HS-5 (cell line): ENCODE measurements at places on chromosomes 4 and X.

DNA sequence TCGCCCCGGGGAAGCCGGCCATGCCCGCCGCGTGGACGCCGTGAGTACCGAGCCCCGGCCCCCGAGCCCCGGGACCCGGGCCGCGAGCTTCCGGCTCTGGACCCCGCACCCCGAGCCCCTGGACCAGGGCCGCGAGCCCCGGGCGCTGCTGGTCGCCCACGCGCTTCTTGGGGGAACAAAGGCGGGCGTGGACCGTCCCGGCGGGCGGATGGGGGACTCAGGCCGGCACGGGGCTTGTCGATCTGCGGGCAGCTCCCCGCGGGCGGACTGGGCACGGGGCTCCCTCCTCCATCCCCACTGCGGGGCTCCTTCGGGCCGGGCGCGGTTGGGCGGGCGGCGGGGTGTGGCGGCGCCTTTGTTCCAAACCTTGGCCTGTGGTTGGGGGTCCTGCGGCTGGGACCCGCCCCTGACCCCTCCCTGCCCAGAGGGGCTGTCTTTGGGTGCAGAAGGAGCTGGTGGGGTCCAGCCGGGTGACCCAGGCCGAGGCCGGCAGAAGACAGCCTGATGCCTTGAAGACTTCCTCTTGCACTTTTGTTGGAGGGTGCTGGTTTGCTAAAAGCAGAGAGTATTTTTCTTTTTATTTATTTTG is 25.2 kb upstream of the ADD1 start:
- no peak for DNase-seq

DNA sequence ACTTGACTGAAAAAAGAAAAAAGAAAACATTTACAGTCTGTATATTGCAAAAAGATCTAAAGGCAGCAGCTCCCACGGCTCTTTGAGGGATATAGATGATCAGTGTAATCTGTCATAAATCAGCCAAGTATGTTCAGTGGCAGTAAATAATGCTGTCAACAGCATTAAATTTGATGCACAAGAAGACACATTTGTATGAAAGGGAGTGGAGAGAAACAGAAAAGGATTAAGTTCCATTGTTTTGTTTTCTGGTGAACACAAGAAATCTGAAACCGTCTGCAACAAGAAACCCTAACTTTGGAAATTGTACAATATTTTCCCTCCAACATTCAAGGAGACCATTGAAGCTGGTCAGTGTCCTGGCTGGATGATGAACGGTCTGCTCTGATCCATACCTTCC is 27.6 kb upstream of the C1QTNF7 start:
- no peak for DNase-seq

- DNase-seq = no peak
Observed at GRCh38 chr4:94115687-94116086, 92.0 kb upstream of the SMARCAD1 start.

- DNase-seq = no peak
Observed at GRCh38 chr4:77104791-77105540, 29.2 kb upstream of the CCNI start.

- DNase-seq = peak; percentile 61
Observed at GRCh38 chr4:4590546-4590945, 48.7 kb upstream of the STX18 start.

DNA sequence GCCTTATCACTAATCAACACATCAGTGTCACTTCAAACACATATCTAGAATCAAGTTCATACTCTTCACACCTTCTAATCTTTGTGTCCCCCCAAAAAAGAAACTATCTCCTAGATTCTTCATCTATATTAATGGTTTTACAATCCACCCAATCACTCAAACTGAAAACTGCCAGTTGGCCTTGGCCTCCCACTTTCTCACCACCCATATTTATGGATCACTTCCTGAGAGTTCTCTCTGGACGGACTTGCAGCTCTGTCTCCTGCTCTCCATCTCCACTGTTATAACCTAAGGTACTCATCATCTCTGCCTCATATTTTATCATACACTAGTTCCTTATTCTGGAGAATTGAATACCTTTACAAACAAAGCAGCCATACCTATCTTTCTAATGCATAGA is 106.1 kb upstream of the ATOH1 start:
- DNase-seq = no peak

DNA sequence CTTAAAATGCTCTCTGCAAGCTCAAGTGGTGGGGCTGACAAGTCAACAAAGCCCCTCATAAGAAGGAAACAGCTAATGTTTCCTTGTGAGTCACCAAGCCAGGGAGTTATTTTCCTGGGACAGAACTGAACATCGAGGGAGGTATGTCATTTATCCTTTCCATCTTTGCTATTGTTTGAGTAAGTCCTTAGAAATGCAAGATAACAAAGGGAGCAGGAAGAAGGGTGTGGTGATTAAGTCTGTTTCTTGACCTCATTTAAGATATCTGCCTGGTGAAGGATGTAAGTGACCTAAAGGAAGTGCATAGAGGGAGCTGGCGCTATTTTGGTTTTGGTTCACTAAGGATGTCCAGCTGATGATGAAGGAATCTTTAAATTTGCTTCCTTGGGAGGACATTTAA is 39.9 kb downstream of the ATG4A start:
- peak; percentile 43 for DNase-seq

DNA sequence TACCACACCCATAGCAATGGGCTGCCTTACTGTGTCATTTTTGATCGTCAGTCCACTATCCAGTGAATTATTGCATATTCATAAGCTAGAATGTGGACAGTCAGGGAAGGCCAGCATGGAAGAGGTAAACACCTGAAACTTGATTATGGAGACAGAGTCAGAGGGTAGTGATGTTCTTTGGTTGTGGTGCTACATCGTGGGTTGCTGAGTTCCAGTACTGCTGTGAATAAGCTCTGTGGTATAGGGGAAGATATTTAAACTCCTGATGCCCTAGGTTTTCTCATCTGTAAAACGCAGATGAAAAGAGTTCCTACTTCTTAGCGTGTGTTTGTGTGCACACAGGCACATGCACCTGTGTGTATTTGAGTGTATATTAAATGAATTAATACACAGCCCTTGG is 69.9 kb downstream of the CPE start:
- DNase-seq = no peak

- no peak for DNase-seq
Observed at GRCh38 chr4:133385161-133385954, 236.3 kb downstream of the PCDH10 start.

- DNase-seq = no peak
Observed at GRCh38 chr4:76965866-76966579, 16.5 kb downstream of the SEPTIN11 start.

GRCh38 chr4:87851953-87852352 is 19.2 kb downstream of the MEPE start:
- DNase-seq = no peak

GRCh38 chr4:56129431-56129861 is 180.7 kb downstream of the CEP135 start:
- DNase-seq = no peak

DNA sequence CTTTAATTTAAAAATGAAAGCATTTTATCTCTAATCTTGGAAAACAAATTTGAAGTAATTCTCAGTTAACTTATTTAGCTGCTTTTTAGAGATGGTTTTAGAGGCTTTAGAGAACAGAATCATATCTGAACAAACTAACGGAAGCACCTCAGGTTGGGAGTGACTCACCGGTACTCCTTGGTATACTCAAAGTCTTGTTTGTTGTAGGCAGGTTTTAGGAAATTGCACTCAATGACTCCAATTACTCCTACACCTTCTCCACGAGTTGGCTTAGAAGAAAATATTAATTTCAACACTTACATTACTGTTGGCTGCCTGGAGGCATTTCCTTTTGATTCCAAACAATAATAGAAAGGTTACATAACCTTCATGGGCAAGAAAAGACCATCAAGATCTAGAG is 23.6 kb downstream of the MORC4 start:
- DNase-seq = no peak

DNA sequence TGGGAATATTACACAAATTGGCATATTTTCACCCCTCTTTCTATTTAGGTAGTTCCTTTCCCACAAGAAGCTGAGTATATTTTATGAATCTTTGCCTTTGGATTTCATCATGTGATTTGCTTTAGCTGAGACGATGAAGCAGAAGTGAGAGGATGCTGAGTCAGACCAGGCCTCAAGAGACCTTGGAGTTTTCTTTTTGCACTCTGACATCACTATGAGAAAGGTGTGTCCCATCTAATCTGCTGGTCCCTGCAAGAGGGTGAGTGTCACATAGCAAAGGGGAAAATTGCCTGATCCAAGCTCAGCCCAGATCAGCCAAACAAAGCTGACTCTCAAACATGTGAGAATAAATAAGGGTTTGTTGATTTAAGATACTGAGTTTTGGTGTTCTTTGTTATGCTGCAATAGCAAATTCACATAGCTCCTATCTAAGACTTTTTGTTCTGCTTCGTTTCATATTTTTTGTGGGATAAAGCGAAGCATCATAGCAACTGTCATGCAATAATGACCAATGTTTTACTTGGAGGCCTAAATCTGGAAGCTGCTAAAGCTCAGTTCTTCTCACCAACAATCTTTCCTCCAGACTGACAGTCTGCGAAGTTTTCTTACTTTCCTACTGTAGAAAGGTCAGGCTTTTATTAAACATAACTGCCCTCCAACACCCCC is 176.9 kb downstream of the PDHA2 start:
- peak; percentile 35 for DNase-seq

GRCh38 chrX:51931566-51932150 is 38.2 kb downstream of the MAGED1 start:
- DNase-seq = no peak

DNA sequence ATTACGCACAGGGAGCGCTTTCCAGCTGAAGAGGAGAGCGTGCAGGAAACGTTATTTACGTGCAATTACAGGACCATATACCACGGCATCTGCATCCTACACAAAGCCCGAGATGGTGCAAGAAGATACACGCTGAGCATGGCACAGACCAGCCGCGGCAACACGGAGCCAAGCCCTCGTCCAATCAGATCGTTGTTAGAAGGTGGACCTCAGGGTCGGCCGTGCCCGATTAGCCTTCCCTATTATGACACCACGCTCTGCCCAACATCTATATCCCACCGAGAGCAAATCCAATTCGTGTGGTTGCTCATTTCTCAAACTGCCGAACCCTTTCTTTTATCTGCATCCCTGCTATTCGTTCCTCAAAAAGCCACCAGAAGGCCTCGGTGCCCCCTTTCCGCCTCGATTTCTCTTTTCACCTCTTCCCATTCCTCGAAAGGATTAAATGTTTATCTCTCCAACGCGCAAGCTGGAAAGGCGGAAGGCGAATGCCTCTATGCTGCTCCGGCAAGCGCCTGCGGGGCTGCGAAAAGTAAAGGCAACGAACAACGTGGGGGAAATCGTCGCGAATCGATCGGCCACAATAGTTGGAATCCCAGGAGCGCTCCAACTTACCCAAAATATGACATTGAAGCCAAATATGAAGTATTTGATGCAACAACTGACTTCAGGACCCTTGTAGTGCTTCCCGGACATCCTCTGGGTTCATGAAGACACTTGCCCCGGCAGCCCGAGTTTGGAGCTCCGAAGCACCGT is 702 bp downstream of the TSPAN5 start:
- no peak for DNase-seq

DNA sequence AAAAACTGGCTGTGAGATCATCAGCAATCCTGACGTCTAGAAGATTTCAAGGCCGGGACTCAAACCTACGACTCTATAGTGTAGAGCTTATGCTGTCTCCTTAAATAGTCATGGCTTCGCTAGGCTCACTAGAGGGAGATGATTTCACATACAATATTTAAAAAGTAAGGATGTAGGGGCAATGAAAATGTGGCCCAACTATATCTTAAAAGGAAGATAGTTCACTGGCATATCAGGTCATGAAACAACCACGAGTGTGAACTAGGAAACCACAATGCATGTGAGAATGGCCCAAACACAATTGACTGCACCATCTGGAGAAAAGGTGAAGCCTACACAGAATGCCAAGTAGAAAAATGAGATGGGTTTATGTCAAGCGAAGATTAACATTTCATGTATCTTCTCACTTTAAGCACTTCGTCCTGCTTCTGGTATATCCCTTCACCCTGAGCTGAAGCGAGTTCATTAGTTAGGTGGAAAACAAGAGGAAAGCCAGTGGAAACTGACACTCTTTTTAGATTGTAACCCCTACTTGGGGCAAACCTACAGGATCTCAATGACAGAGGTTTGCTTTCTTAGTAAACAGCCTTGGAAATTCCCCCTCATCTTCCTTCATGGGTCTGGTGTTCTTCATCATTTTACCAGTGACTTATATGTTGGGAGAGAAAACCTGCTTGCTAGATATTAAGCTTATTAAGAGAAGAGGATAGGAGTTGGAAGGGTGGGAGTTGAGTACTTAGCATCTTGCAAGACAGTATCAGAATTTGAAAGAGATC is 17.4 kb downstream of the FAM9C start:
- DNase-seq = no peak

- peak; percentile 31 for DNase-seq
Observed at GRCh38 chrX:37998586-37999262, 7.6 kb upstream of the SYTL5 start.

DNA sequence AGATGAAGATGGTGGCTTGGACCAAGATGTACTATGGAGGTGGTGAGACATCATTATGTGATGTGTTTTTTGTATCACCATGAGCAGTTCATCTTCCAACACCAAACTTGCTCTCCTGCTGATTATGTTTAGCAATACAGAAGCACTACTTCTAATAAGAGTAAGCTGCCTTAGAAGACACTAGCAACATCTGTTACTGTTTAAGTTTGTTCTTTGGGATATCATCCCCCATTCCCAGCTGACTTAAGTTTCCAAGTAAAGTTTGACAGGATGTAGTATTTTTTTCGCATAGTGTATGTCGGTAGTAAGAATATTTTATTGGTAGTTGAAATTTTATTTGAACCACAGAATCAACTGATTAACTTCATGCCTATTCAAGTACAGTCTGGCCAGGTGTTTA is 123.5 kb upstream of the BMPR1B start:
- no peak for DNase-seq

- DNase-seq = no peak
Observed at GRCh38 chr4:46653842-46654241, 255.2 kb downstream of the COX7B2 start.

DNA sequence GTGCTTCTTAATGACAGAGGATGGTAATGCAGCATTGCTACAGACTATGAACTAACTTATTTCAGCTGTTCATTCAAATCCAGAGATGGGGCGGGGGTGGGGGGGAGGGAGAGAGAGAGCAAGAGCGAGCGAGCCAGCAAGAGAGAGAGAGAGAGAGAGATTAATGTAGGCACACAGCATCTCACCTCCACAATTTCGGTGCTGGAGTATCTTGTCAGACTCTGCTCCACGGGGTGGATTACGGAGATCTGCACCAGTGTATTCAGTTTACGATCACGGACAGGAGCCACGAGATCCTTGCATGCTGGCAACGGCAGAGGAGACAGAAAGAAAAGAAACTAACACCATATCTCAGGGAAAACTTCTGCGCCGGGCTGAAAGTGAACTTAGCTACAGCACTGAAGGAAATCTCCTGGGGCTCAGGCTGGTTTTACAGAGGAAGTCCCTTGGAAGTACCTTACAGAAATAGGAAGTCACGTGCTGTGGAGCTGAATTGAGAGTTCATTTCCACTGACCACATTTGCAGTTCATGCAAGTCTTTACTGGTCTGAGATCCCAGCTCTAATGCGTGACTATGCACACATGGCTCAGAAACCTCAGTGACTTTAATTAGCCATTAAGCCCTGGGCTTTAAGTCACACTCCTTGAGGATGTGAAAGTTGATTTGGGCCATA is 440.9 kb downstream of the INPP4B start:
- DNase-seq = peak; percentile 65

GRCh38 chr4:24103434-24104157 is 213.7 kb upstream of the PPARGC1A start:
- no peak for DNase-seq
